ENCODE measurements at places on chromosomes 11 and 22.

DNA sequence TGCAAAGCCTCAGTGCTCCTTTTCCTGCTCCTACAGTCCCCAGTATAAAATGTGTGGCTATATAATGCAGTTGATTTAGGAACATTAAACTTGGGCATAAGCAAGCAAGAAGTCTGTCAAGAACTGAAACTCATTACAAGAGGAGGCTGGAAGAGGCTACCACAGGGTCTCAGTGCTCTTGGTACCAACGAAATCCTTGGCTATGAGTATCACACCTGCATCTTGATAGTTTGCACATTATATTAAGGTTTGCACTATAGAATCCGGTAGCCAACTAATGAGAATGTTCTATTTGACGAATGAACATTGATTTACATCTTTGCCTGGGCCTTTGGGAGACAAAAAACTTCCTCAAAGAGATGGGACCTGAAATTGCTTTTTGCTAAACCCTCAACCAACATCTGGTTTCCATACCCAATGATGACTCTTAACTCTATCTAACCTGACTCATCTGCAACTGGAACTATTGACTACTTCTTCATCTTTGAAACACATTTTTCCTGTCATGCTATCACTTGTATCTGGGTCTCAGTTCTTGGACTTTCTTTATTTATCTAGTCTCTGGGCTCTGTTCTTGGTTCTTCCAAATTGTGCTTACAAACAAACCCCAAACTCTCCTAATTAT, 207.2 kb upstream of the CTSC start:
- DNase-seq: no peak

- no peak for DNase-seq
Observed at GRCh38 chr11:86201371-86201884, 43.1 kb upstream of the EED start.

- DNase-seq: no peak
Observed at GRCh38 chr11:27370374-27370773, 7.4 kb upstream of the CCDC34 start.

DNA sequence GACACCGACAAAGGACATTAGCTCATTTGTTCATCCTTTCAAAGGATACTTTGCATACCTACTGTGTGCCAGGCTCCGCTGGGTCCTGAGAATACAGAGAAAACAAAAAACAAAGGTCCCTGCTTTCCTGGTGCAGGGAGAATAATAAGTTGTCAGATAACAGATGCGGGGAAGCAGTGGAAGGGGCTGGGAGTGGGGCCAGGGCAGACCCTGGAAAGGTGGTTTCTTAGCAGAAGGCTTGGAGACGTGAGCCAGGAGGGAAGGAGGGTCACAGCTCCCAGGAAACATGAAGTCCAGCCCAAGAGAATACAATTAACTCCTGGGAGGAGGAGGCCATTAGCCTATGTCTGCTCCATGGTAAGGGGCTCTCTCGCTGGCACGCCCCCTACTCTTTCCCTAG, 9.8 kb upstream of the ANO1 start:
- DNase-seq: no peak

GRCh38 chr22:17810570-17811116, 36.4 kb upstream of the BID start:
- DNase-seq: no peak

DNA sequence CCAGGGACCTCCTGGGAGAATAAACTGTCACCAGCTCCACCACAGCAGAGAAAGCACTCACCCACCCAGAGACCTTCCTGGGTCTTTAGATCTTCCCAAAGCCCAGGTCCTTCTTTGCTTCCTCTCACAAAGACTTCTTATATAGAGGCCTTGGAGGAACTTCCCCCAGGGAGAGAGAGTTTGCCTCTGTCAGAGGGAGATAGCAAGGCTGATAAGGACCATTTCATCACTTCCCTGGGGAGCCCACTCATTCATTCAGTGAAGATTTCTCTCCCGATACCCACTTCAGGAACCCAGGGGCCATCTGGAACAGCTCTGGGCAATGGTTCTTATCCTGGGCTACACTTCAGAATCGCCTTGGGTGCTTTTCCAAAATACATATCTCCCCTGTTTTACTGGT, at the start of gene PRG2:
Gene PRG2, minus strand, starts transcription at position 116 of the 400 bp plus-strand sequence. CDS start 706 bp downstream, outside the sequence.
- DNase-seq: no peak
